Muscle of leg (tissue), 16 donors: ENCODE measurements at places on chromosomes 7 and 10.
A peak's percentile ranks its signal among the peaks of the same experiment; 100 is the strongest.

DNA sequence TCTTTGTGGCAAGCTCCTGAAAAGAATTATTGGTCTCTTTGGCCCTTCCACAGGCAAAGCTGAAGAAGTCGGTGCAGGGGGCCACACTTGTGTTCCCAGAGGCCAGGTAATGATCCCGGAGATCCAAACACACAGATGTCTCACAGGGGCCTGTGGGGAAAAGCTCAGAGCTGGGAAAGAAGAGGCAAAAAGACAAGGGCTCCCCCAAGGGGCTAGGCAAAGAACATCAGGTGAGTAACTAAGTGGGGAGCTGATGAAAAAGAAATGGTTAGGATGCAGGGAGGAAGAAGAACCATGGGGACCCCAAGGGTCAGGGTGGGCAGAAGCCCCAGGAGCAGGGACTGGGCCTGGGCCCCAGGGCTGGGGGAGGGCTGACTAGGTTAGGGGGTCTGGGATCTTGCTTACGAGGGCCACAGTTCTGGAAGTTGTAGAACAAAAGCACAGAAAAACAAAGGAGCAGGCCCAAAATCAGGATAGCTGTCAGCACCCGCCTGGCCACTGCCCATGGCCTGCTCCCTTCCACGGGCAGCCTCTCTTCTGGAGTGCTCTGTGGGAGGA lies 1.1 kb downstream of the KEL start:
- no peaks in the 10 kb centered on the region for H3K36me3 ChIP-seq
- H3K4me3 ChIP-seq, result no peak overlapping the region
- DNase-seq, result no peak
- H3K27ac ChIP-seq, result no peak overlapping the region
- no peaks in the 10 kb centered on the region for H3K27me3 ChIP-seq

GRCh38 chr10:11853468-11853867 lies 30.3 kb downstream of the PROSER2 start:
- no peaks in the 10 kb centered on the region for H3K27me3 ChIP-seq
- no peaks in the 10 kb centered on the region for H3K36me3 ChIP-seq
- H3K4me3 ChIP-seq, result no peak overlapping the region
- H3K27ac ChIP-seq, result no peak overlapping the region
- no peaks in the 10 kb centered on the region for H3K4me1 ChIP-seq

GRCh38 chr7:133854739-133855138 lies 272.4 kb upstream of the LRGUK start:
- H3K27me3 ChIP-seq, result no peaks in the 10 kb centered on the region
- H3K27ac ChIP-seq, result no peak overlapping the region
- DNase-seq, result peak; percentile 72

- H3K4me3 ChIP-seq, result peak overlapping the region; percentile 6
- no peaks in the 10 kb centered on the region for H3K27me3 ChIP-seq
- H3K36me3 ChIP-seq, result no peaks in the 10 kb centered on the region
- peak; percentile 94 for DNase-seq
Measured at GRCh38 chr7:76294344-76295024, 8.0 kb upstream of the HSPB1 start.

DNA sequence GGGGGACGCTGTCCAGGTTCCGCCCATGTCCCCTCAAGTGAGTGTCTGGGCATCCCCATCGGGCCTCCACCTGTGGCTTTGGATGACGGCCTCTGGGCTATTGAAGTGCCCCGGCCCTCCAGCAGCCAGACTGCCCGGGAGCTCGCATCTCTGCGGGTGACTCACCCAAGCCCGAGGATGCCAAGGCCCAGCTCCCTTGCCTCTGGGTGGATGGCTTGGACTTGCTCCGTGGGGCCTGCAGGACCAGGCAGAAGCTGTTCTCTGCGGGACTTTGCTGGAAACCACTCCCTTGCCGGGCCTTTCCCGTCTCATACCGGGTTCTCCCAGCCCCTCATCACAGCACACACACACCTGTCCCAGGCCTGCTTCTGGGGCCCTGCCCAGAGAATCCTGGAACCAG lies 22.4 kb downstream of the DPYSL4 start:
- no peak overlapping the region for H3K4me3 ChIP-seq
- H3K27ac ChIP-seq, result peak overlapping the region; percentile 59
- no peaks in the 10 kb centered on the region for H3K36me3 ChIP-seq
